ENCODE measurements at places on chromosomes 7 and 10.
A peak's percentile ranks its signal among the peaks of the same experiment; 100 is the strongest.

- DNase-seq, result peak; percentile 65
Measured at GRCh38 chr10:21953585-21954057, 49.9 kb downstream of the DNAJC1 start.

GRCh38 chr7:96182424-96183158 is 139.3 kb downstream of the SLC25A13 start:
- no peak for DNase-seq

DNA sequence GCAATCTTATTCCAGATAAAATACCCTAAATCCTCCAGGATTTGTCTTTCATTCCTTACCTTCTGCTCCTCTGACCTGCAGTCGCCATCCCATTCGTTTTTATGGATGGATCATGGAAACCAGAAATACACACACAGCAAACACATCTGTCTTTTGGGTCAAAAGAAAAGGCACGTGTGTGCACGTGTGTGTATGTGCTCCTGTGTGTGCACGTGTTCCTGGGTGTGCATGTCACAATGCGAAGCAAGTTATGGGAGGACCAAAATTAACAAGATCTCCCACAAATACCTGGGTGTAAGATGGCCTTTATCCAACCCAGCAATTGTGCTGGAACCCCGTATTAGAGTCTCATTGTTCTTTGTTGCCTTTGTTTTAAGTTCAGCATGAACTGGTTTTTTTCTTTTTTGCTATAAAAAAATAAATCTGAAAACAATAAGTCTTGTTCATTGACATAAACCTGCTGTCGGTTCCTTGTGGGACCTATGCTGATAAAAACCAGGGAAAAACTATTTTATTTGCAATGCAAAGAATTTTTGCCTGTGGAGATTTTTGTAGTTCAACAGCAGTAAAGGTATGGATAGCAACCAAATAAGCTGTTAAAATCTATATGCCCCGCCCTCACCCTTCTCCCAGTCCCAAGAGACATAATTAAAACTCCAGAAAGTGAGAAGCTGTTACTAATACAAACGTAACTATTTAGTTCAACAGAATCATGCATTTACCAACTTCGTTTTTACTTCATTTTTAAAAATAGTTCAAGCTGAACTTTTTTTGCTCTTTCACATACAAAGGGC is 229.6 kb downstream of the CREB5 start:
- no peak for DNase-seq

DNA sequence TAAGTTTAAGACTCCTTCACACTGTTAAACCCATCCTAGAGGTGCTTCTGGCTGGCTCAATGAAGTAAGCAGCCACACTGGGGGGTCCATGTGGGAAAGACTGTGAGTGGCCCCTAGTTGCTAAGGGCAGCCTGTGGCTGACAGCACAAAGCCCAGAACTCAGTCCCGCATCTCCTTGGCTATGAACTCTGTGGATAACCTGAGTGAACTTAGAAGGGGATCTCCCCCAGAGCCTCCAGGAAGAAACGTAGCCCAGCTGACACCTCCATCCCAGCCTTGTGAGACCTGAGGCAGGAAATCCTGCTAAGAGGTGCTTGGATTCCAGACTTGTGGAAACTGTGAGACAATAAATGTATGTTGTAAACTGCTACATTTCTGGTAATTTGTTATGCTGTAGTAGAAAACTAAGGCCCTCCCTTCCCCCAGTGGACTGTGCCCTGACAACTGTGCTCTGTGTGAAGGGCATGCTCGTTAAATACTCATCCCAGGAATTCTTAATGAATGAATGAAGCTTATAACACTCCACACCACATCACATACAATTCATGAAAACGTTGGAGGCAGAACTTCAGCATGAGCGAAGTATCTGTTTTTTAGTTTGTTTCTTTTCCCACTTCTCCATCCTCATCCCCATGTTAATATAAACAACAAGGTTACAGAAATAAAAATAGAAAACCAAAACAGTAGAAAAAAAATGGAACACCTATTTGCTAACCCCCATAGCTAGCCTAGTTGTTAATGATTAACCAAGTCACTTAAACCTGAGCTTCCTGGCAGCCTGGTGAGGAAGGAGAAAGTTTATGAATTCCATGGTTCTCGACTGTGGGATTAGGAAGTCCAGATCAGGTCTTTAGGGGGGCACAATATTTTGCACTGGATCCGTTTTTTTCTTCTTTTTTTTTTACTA is 36.8 kb upstream of the AOAH start:
- no peak for DNase-seq

DNA sequence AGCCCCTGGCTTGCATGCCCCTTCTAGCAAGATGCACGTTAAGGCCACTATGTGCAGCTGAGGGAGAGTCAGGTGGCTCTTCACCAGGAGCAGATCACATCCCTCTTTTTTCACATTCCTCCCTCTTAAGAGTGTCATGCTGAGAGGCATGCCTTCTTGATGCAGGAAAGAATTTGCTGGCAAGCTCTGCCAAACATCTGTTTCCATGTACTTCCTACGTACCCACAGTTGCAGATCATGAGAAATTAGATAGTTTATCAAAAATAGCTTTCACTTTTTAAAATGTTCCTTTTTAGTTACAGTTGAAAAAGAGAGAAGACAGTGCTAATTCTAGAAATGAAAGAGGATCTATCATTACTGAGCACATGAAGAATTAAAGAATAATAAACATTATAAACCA is 79.7 kb upstream of the ZNF722 start:
- no peak for DNase-seq

- DNase-seq, result peak; percentile 42
Measured at GRCh38 chr10:46992803-46993561, 81.8 kb downstream of the PTPN20 start.

- no peak for DNase-seq
Measured at GRCh38 chr7:34445653-34446052, 212.4 kb upstream of the NPSR1 start.

DNA sequence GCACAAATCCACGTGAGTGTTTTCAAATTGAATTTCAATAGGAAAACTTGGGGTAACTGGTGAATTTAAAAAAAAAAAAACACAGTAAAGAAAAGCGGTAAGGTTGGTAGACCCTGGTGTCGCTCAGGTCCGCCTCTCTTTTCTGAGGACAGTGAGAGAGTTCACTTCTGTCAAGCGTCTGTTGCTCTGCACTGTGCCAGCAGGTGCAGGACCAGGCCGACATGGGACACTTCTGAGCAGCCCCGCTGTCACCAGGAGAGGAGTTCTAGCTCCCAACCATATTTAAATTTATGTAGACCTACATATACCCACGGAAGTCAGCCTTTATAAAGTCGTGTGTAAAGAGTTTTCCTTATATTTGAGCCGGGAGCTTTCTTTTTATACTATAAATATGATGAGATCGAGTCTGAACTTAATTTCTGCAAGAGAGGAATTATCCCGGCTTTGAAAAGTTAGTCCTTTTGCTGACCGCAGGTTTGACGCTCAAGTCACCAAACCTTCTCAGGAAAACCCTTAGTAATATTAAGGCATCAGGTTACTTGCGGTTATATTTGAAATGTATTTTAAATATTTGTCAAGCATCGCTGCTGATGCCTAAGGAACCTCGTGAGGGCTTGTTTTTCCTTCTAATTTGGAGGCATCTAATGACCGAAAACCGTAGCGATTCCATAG is 531 bp downstream of the IKZF1 start:
- peak; percentile 84 for DNase-seq

DNA sequence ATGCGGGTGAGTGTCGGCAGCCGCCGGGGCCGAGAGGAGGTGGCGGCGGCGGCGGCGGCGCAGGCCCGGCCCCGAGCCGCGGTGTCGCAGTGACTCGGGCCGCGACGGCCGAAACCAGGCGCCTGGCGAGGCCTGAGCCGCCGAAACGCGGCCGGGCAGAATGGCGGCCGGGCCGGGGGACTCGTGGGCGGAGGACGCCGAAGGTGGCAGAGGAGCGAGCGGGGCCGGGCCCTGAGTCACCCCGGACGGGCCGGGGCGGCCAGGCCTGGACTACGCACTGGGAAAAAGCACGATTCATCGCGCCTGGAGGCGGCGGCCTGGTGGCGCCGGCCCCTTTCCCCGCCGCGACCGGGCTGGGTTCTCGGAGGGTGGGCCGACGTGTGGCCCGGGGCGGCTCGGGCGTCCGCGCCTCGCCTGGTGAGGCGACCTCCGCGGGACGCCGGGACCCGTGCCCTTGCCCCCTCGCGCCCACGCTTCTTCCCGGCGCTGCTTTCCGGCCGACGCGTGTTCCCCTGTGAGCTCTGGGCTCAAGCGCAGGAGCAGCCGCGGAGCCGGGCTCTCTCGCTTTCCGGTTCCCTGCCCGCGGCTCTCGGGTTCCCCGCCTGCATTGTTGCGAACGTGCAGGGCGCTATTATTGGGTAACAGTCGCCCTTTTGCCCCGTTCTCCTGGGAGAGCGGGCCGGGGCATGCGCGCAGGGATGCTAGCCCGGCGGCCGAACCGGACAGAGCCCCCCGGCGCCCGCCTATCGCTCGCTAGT is 500 bp downstream of the CUL1 start:
- peak; percentile 32 for DNase-seq

DNA sequence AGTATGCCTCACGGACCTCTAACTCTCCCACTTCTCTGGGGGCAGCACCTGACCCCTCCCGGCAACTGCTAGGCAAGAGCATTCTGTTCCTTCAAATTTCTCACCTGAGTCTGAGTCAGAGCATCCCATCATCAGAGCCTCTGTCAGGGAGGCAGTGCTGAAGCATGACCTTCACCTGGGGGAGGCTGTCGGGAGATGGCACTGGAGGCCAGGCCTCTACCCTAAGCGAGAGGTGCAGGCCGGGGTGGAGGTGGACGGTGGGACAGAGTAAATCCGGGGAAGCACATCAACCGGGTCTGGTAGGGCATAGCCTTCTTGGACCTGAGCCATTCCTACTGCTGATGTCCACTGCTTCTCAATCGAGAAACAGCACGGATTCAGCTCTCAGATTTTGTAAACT is 90.4 kb downstream of the SPAG6 start:
- DNase-seq, result no peak

DNA sequence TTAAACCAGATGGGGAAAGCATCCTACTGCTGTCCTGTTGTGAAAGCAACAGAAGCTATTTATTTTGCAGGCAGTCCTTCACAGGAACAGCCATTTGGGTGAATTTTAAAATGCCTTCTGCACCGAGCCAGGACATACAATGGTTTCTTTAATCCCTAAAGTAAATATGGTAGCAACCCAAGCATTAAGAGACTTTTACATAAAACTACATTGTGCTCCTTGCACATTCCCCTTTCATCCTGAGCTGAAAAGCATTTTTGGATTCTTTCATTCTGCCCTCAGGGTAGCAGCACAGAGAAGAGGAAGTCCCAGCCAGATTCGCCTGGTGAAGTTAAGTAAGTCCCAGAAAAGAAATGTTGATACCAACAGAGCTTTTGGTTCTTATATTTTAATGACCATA is 84.0 kb upstream of the FAM3C start:
- DNase-seq, result no peak

GRCh38 chr10:118564652-118565051 is 30.8 kb downstream of the PRLHR start:
- DNase-seq, result no peak

- no peak for DNase-seq
Measured at GRCh38 chr7:37336259-37336658, 112.4 kb downstream of the ELMO1 start.

GRCh38 chr7:43141091-43141490 is 28.6 kb downstream of the HECW1 start:
- no peak for DNase-seq

DNA sequence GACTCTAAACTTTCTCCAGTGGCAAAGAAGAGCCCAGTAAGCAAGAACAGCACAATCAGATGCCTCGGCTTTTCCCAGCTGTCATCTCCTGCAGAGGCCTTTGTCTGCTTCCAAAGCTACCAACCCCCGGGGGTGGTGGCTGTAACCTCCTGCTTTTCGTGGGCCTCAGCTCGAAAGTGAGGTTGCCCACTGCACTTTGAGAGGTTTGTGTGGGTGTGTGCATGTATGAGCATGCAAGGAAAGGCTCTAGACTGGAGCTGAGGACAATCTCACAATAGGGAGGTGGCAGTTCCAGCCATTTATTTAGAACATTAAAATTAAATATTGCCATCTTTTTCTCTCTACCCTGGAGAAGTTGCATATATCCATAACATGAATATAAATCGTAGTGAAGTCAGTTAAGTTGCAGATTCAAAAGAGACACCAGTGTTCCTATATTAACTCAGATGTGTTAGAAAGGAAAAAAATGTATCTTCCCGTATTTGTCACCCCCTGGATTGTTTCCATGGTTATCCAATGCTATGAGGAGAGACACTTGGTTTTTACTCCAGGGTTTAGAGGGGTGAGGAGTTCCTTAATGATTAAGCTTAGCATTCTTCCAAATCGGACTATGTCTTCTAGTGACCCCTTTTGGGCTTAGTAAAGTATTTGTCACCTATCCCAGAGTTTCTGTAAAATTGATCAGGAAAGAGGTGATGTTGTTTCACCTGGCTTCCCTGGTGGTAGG is 781.1 kb downstream of the INHBA start:
- no peak for DNase-seq

- peak; percentile 51 for DNase-seq
Measured at GRCh38 chr7:11082552-11083213, 109.0 kb downstream of the PHF14 start.

DNA sequence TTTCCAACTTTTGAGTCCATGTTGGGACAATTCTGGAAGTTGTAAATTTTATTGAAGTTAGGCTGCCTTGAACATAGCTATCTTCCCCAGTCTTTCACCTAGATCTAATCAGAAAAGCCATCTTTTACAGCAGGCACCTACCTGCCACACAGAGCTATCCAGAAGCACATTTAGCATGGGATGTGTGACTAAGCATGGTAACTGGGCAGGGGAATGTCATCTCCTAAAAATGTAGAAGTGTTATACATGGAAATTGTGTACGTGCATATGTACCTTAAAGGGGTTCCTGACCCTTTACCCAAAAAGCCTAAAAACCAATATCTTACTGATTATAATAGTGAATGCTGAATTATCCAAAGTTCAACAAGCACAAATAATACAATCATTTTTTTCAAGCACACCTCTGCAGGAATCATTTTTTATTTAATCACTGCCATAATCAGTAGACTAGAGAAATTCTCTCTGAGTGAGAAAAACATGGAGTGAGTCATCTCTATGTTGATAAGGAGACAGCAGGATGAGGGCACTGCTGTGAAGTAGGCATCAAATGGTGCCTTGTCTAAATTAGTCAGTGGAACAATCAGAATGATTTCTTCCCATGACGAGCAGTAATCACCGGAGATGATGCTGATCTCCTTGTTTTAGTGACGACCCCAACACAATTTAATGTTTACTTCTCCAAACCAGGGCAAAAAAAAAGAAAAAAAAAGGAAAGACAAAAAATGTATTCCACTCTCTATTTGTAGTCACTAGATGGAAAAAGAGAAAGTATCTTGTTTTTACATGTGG is 75.9 kb downstream of the SORBS1 start:
- DNase-seq, result peak; percentile 40

DNA sequence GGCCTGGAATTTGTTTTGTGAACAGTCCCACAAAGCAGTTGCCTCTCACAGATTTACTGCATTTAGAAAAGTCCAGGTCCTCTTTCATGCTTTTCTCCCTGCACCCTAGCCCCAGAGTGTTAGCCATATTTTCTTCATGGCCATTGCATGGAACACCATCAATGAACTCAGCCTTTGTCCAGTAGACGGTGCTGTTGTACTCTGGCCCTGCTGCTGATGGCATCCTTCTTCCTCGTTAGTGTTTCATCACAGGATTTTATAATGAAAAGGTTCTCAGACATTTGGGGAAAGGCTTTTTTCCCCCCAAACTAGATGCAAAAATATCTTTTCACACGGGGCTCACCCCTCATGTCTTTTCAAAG is 93.0 kb upstream of the SLC25A13 start:
- peak; percentile 56 for DNase-seq

- DNase-seq, result no peak
Measured at GRCh38 chr7:15215616-15216015, 313.1 kb upstream of the DGKB start.
